ENCODE measurements at places on chromosomes 1 and 21. TPM values are rescaled to one million over a fixed set of nuclear protein-coding genes. Genes with fewer than 3 reads are reported as not detected.

- DNase-seq: peak; percentile 90
Observed at GRCh38 chr1:27366411-27367159, at the start of gene MAP3K6. MAP3K6 (minus strand) TSS chr1:27366961; CDS start chr1:27366597, 364 bp downstream.

DNA sequence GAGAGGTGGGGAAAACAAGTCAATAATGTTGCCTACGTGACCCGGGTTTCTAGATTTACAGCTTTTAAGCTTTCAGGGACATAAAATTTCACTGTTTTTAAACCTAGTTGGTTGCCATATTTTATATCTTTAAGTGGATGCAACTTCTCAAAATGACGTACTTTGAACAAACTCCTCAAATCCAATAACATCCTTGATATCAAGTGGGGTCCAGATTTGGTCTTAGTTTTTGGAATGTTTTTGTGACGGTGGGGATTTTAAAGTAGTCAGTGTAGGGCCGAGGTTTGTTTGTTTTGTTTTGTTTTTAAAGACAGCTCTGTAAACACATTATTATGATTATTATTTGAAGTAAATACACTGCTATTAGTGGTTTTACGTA is 453 bp downstream of the CDKN2C start:
- DNase-seq: no peak

- no peak for DNase-seq
Observed at GRCh38 chr1:5502311-5503194, 489.7 kb downstream of the NPHP4 start.

GRCh38 chr1:226233293-226233692 is 9.8 kb downstream of the MIXL1 start:
- DNase-seq: no peak

The LCE1E gene
- not detected for total RNA-seq

Measured in colonic mucosa (tissue), 4 donors.